Breast epithelium (tissue), 4 donors: ENCODE measurements at places on chromosomes 4 and X. TPM values are rescaled to one million over a fixed set of nuclear protein-coding genes. Genes with fewer than 3 reads are reported as not detected.
A peak's percentile ranks its signal among the peaks of the same experiment; 100 is the strongest.

The NDP gene
- total RNA-seq = 4.0 TPM

The CABS1 gene
- not detected for total RNA-seq

The ODAPH gene
- total RNA-seq = not detected

The KIT gene
- 297 TPM for total RNA-seq

The SLC16A2 gene
- total RNA-seq = 4.8 TPM

The SSX4B gene
- total RNA-seq = not detected

DNA sequence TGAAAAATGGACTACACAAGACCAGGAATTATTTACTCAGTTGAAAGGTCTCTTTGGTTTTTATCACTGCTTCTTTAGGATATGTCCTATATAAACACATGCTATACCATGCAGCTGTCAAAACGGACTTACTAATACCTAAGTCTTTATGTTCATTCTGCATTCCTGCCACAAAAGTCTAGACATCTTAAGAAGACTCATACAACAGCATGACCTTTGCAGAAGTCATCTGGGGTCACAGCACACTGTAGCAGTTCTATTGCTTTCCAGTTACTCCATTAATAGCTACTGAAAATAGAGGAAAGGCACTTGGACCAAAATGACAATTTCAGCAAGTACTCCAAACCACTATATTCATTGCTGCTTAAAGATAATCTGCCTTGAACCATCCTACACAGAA, 53.2 kb downstream of the DDX60 start:
- H3K27ac ChIP-seq = no peak overlapping the region
- H3K27me3 ChIP-seq = no peaks in the 10 kb centered on the region
- H3K4me1 ChIP-seq = no peaks in the 10 kb centered on the region
- peaks cover 4% of the 10 kb centered on the region for H3K36me3 ChIP-seq
- no peak for DNase-seq

DNA sequence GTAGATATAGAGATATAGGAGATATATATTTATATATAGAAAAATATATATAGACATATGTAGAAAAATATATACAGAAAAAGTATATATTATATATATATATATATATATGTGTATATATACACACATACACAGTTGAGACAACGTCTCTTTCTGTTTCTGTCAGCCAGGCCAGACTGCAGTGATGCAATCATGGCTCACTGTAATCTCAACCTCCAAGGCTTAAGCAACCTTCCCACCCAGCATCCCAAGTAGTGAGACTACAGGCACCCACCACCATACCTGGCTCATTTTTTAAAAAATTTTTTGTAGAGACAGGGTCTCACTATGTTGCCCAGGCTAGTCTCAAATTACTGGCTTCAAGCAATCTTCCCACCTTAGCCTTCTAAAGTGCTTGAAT, 426.3 kb downstream of the GPM6A start:
- H3K36me3 ChIP-seq = no peaks in the 10 kb centered on the region
- no peak overlapping the region for H3K4me3 ChIP-seq
- no peaks in the 10 kb centered on the region for H3K27me3 ChIP-seq
- H3K4me1 ChIP-seq = no peaks in the 10 kb centered on the region

GRCh38 chr4:56739066-56739777, 58.1 kb upstream of the HOPX start:
- H3K36me3 ChIP-seq = no peaks in the 10 kb centered on the region
- H3K4me3 ChIP-seq = no peak overlapping the region
- no peaks in the 10 kb centered on the region for H3K27me3 ChIP-seq

DNA sequence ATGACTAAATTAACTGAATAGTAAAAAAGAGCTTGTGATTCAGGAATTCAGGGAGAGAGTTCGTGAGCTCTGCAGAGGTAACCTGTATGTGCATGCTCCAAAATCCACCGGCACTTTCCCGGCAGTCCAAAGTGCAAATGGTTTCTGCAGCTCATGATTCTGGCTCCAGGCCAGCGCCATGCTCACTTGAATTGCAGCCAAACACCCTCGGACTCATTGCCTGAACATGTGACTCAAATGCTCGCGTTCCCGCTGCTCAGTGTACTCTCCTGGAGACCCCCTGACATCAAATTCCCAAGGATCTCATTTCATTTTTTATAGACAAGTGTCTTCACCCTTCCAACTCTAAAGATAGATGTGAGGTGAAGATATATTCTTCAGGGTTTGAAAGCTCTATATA, 44.1 kb upstream of the SH3RF1 start:
- H3K4me3 ChIP-seq = no peak overlapping the region
- no peaks in the 10 kb centered on the region for H3K36me3 ChIP-seq
- no peaks in the 10 kb centered on the region for H3K27me3 ChIP-seq
- peak; percentile 43 for DNase-seq
- H3K4me1 ChIP-seq = no peaks in the 10 kb centered on the region
- no peak overlapping the region for H3K27ac ChIP-seq

- H3K4me3 ChIP-seq = no peak overlapping the region
- H3K27ac ChIP-seq = no peak overlapping the region
- no peaks in the 10 kb centered on the region for H3K36me3 ChIP-seq
- H3K27me3 ChIP-seq = peaks cover 29% of the 10 kb centered on the region
Observed at GRCh38 chr4:8939840-8940742, 68.5 kb upstream of the HMX1 start.

DNA sequence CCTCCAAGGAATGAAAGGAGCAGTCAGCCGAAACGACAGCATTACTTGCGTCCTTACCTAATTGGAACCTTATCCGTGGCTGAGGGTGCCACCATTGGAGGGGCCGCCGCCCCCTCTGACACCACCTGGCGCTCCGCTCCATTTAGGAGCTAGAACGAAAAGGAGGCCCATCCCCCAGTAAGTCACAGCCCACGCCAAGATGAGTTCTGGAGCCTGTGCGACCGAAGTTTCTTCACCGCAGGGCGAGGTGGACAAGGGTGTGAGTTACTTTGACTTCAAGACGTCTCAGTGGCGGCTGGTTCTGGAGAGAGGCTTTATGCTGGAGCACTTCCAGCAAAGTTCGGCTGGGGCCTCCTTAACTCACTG, 729 bp upstream of the IRF2 start:
- no peaks in the 10 kb centered on the region for H3K27me3 ChIP-seq
- H3K27ac ChIP-seq = peak overlapping the region; percentile 99
- no peaks in the 10 kb centered on the region for H3K36me3 ChIP-seq
- H3K4me1 ChIP-seq = peaks cover 14% of the 10 kb centered on the region

DNA sequence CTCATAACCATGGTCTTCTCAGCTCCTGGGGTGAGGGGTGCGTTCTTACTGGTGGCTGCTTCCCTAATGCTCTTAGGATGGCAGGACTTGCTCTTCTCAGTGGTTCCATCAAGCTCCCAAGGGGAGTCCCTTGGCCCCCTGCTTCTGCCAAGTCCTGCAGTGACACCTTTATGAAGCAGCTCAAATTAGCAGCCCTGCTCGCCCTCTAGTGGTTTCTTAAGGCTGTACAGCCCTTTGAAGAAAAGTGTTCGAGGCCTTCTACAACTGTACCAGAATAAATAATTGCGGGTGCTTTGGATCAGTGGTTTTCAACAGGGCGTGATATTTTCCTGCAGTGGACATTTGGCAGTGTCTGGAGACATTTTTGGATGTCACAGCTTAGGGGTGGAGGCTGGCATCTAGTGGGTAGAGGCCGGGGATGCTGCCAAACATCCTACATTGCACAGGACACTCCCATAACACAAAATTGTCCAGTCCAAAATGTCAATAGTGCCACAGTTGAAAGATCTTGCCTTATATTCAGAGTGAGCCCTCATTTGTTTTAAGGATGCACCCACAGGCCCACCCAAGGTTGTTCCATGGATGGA, 204.7 kb upstream of the S100G start:
- no peaks in the 10 kb centered on the region for H3K4me1 ChIP-seq
- H3K27ac ChIP-seq = no peak overlapping the region
- no peaks in the 10 kb centered on the region for H3K36me3 ChIP-seq
- DNase-seq = no peak
- peaks cover 49% of the 10 kb centered on the region for H3K27me3 ChIP-seq

DNA sequence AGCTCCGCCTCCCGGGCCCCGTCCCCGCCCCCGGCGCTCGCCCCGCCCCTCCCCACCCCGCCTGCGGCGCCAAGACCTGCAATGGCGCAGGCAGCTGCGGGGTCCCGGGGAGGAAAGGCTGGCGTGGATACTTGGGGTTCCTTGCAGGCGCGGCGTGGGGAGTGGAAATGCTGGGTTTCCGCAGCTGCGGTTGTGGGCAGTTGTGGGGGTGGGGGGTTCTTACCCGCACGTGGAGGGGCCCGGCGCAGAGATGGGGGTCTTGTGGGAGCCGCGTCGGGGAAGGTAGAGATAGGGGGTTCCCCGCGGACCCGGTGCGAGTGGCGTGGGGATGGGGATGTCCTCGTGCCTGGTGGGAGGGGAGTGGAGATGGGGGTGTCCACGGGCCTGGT, 680 bp upstream of the ASMTL start:
- H3K36me3 ChIP-seq = no peaks in the 10 kb centered on the region
- no peak for DNase-seq
- H3K27ac ChIP-seq = peak overlapping the region; percentile 85
- H3K27me3 ChIP-seq = no peaks in the 10 kb centered on the region
- no peaks in the 10 kb centered on the region for H3K4me1 ChIP-seq
- peak overlapping the region; percentile 54 for H3K4me3 ChIP-seq

GRCh38 chr4:111631215-111631999, 513.8 kb upstream of the FAM241A start:
- no peak overlapping the region for H3K4me3 ChIP-seq
- no peaks in the 10 kb centered on the region for H3K36me3 ChIP-seq
- no peak overlapping the region for H3K27ac ChIP-seq

DNA sequence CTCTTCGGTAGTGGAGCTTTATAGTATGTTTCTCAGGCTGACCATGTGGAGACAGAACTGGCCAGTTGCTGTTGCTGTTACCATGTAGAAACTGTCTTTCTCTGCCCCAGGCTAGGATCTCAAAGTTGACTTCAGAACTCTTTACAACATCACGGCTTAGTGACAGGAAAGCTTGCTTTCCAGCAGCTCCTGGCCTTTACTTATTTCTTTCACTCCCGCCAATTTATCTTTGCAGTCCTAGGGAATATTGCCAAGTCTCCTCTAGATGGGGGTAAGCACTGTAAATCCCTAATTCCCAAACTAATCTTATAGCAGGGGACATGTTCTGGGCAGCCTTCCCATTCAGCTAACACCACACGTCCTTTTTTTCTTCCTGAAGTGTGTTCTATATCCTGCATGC, 631.6 kb downstream of the SPRY1 start:
- DNase-seq = no peak
- no peaks in the 10 kb centered on the region for H3K36me3 ChIP-seq
- H3K4me3 ChIP-seq = no peak overlapping the region
- H3K27me3 ChIP-seq = no peaks in the 10 kb centered on the region
- H3K4me1 ChIP-seq = no peaks in the 10 kb centered on the region

GRCh38 chr4:20287246-20287645, 35.5 kb downstream of the SLIT2 start:
- H3K4me1 ChIP-seq = no peaks in the 10 kb centered on the region
- H3K36me3 ChIP-seq = no peaks in the 10 kb centered on the region
- H3K4me3 ChIP-seq = no peak overlapping the region
- H3K27ac ChIP-seq = no peak overlapping the region
- no peak for DNase-seq

DNA sequence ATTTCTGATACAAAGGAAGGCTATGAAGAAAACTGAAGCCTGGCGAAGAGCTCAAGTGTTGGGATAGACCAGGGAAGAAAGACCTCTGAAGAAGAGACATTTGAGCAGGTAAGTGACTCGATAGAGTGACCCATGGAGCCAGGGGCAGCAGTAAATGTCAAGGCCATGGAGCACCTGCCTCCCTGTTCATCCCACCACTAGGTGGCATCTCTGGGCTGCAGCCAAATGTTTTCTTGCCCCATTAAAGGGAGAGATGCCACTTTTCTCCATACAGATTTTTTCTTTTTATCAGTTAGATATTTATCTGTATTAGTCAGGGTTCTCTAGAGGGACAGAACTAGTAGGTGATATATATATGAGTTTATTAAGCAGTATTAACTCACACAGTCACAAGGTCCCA, 4.9 kb upstream of the ZNF81 start:
- no peaks in the 10 kb centered on the region for H3K36me3 ChIP-seq
- H3K4me3 ChIP-seq = no peak overlapping the region
- DNase-seq = no peak
- H3K4me1 ChIP-seq = no peaks in the 10 kb centered on the region

DNA sequence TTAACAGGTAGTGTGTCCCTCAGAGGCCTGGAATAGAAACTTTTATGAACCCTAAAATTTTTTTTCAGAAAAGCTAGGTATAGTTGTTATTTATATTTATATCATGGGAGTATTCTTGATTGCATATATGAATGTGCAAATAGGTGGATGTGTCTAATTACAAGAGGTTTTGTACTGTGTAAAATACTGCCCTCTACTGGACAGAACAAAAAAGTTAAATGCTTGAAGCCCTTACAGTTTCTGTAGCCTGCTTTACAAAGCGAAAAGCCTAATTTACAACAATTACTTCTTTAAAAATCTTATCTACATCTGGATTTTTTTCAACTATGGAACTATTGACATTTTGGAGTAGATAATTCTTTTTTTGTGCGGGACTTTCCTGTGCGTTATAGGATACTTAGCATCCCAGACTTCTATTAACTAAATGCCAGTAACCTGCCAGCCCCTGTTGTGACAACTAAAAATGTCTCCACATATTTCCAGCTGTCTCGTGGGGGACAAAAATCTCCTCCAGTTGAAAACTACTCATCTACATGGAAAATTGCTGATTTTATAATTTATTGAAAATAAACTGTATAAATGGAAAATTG, 35.1 kb downstream of the ENPEP start:
- no peaks in the 10 kb centered on the region for H3K36me3 ChIP-seq
- H3K4me3 ChIP-seq = no peak overlapping the region
- no peaks in the 10 kb centered on the region for H3K4me1 ChIP-seq

DNA sequence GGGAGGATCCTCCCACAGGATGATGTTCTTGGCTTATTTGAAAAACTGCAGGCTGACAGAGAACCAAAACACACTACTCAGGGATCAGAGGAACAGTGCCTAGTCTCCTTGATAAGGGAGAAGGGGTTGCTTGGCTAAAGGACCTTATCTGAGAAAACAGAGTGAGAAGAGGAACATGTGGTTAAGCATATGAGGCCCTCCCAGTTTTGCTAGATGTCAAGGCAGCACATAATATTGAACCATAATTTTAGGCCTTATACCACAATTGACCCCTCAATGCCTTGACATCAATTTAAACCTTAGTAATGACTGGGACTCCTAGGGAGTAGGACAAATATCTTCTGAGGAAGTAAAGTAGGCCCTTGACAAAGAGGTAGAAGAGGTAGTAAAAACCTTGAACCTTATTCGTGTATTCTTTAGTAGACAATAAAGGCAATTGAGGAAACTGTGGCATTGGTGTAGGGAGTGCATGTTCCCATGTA, 79.3 kb downstream of the TEX13C start:
- no peak for DNase-seq
- H3K4me3 ChIP-seq = no peak overlapping the region
- no peaks in the 10 kb centered on the region for H3K4me1 ChIP-seq
- no peak overlapping the region for H3K27ac ChIP-seq
- H3K36me3 ChIP-seq = no peaks in the 10 kb centered on the region
